Activated CD4-positive, alpha-beta T cell treated with anti-CD3 and anti-CD28 coated beads for 24 hours (primary cell): ENCODE measurements at places on chromosomes 3 and 15.

DNA sequence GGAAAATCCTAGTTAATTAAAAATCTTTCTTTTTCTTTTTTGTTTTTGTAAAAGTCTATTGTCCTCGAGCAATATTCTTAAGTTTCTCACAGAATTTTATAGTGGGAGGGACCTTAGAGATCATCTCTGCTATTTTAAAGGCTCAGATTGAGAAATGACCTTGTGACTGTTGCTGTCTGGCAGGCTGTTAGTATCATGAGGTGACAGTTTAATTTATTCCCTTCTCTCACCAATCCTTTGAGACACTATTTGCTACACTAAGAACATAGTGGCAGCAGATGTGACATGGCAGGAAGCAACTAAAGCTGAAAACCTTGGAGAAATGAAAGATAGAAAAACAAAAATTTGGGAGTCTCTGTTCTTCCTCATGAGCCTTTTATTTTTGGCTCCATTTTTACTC lies 24.9 kb downstream of the APPL1 start:
- DNase-seq: no peak

GRCh38 chr3:126266850-126267168 lies 86.4 kb upstream of the ALDH1L1 start:
- DNase-seq: no peak

GRCh38 chr3:126360046-126360713 lies 3.0 kb upstream of the KLF15 start:
- DNase-seq: no peak

GRCh38 chr15:50890751-50891150 lies 17.7 kb upstream of the AP4E1 start:
- DNase-seq: no peak

GRCh38 chr15:101172501-101173071 lies 79.3 kb downstream of the CHSY1 start:
- DNase-seq: no peak

DNA sequence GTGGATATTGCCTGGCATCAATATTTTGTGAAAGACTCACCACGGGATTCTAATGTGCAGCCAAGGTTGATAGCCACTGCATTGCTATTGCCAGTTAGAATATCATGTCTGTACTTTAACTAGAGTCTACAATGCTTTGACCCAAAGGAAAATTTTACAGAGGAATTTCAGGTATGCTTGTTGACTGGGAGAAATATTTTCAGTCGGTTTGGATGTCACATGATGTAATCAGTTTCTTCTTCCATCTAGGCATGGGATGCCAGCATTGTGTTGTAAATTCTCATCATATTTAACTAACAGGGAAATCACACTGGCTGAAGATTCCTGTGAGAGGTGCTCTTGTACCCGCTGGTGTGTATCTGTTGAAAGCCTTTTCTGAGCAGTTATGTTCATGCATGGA lies 508.9 kb upstream of the ADAMTS9 start:
- DNase-seq: no peak

GRCh38 chr15:33028495-33028894 lies 166.0 kb downstream of the FMN1 start:
- no peak for DNase-seq

- DNase-seq: no peak
Observed at GRCh38 chr3:11566916-11567315, 76.8 kb downstream of the VGLL4 start.

GRCh38 chr15:66720206-66721010 lies 18.4 kb downstream of the SMAD6 start:
- no peak for DNase-seq

- DNase-seq: no peak
Observed at GRCh38 chr3:54178376-54178775, 56.0 kb downstream of the CACNA2D3 start.

- DNase-seq: no peak
Observed at GRCh38 chr3:78906245-78906644, 861.6 kb downstream of the ROBO1 start.

DNA sequence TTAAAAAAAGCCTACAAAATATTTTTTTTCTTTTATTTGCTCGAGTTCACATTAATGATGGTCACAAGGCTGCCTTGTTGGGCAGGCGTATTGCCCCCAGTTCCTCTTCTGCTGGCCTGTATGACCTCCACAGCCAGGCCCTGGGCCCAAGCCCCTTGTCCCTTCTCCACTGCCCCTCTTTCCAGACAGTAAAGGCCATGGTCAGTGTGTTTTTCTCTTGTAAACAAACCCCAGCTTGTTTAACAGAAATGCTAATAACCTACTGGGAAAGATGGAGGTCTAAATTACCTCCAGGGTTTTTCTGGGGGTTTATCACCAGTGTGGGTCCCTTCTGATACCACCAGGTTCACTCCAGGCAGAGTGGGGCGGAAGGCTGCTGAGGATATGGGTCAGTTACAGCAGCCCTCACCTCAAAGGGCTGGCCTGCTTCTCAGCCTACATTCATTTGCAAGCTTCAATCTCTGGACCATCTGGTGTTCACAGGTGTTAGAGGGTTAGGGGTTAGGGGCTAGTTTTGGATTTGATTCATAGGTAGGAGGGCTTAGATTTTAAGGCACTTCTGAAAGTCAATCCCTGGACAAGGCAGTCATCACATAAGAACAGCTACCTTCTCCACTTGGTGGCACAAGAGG lies 2.0 kb upstream of the MANF start:
- DNase-seq: no peak

DNA sequence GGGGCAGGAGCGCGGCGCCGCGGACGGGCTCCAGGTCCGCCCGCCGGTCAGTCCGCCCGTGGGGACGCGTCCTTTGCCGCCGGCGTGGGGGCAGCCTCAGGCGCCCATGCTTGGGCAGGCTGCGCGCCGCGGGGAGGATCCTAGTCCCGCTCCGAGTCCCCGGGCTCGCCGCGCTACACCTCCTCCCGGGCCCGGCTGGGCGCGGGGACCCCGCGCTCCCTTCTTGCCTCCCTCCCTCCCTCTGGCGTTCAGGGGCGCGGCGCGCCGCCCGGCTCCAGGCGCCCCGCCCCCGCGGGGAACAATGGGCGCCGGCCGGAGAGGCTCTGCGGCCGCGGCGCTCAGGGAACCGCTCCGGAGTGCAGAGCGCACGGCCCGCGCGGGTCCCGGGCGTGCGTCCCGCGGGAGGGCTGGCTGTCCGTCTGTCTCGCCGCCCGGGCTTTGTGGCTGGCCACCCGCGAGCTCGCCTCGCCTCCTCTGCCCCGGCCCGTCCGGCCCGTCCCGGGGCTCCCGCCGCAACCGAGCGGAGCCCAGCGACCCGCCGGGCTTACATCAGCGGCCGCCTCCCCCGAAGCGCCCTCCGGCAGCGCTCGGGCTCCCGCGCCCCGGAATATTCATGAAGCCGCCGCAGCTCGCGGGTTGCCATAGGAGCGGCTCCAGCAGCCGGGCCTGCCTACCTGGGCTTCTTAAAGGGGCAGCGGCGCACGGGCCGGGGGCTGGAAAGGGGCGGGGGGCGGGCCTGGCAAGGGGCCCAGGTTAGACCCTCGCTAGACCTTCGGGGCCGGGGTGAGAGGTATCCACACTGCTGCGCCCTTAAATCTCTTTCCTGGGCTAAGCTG lies at the start of gene HCN4:
TSS of gene HCN4 (minus strand) at position 658 of the 836 bp plus-strand sequence. CDS start 688 bp downstream, outside the sequence.
- DNase-seq: no peak

DNA sequence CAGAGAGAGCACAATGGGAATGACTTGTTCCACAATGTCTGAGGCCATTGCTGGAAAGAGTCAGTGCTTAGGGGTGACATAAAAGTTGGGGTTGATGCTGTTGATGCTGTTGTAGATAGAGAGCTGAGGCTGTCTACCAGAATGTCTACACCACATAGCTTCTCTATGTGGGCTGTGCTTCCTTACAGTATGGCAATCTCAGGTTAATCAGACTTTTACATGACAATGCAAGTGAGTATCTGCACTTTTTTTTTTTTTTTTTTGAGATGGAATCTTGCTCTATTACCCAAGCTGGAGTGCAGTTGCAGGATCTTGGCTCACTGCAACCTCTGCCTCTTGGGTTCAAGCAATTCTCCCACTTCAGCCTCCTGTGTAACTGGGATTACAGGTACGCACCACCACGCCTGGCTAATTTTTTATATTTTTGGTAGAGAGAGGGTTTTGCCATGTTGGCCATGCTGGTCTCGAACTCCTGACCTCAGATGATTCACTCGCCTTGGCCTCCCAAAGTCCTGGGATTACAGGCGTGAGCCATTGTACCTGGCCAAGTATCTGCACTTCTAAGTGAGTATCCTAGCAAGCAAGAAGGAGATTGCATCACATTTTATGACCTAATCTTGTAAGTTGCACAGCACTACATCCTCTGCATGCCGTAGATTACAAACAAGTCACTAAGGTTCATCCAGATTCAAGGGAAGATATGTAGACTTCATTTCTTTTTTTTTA lies 28.7 kb downstream of the DLEC1 start:
- no peak for DNase-seq

GRCh38 chr15:49865925-49866757 lies 245.3 kb downstream of the DTWD1 start:
- DNase-seq: no peak

GRCh38 chr3:115254492-115255196 lies 107.6 kb upstream of the ZBTB20 start:
- DNase-seq: no peak

DNA sequence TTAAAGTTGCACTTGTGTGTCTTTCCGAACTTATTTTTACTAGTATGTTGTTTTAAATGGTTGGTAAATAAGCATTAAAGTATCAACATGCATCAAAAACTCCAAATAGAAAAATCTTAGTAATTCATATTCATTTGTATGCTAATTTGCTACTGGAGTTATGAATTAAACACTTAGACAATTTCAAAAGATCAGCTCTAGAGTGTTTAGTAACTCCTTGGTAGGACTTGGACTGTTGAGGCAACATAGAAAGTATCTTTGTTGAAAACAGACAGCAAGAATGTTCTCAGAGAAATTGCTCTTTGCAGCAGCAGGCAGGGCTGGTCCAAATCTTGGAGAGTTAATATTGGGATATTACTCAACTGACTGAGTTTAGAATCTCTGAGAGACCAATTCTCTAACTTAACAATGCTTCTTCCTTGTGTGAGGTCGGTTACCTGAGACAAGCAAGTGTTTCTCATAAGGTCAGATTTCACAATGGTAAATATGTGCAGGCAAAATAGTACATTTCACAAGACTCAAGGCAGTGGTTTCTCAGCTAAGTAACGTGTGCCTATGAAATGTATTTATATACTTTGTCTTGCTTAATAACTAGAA lies 147.8 kb upstream of the IL12A start:
- DNase-seq: no peak

GRCh38 chr3:13237776-13238490 lies 164.7 kb upstream of the IQSEC1 start:
- no peak for DNase-seq

- no peak for DNase-seq
Observed at GRCh38 chr3:4756057-4756775, 223.0 kb upstream of the BHLHE40 start.

DNA sequence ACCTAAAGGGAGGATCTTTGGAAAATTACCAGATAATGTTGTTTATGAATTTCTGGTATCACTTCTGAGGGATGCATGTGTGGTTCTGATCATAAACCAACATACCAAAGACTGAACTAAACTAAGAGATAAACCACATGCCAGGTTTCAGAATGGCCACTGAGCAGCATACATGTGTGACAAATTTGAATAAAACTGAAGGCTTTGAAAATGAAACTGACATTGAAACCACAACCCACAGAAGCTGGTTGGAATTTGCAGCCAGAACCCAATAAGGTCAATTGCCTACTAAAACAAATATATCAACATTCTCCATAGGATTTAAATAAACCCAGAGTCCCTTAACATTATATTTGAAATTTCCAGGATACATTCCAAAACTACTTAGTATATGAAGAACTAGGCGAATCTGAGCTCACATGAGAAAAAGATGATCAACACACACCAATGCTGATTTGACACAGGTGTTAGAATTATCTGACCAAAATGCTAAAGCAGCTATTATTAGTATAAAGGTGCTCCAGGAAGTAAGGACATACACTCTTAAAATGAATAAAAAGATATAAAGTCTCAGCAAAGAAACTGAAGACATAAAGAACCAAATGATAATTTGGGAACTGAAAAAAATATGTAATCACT lies 125.0 kb downstream of the ZNF280D start:
- no peak for DNase-seq

- DNase-seq: no peak
Observed at GRCh38 chr3:19124752-19125151, 23.6 kb upstream of the KCNH8 start.

DNA sequence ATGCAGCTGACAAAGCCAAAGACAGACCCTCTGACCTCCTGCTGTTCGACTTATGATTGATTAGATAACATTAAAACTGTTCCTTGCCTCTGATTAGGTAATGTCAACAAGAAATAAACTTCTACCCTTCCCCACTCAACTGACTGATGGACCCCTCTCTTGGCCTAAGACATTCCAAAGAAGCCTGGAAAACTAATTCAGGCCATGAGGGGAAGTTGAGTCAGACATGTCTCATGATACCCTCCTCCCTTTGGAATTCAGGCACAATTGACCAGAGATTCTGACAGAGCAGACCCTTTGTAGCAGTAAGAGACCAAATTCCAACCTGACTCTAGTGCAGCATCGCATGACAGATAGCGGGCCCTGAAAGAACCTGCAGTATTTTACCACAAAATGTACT lies 354.5 kb downstream of the OCA2 start:
- DNase-seq: no peak
